ENCODE measurements at places on chromosomes 4 and X.

DNA sequence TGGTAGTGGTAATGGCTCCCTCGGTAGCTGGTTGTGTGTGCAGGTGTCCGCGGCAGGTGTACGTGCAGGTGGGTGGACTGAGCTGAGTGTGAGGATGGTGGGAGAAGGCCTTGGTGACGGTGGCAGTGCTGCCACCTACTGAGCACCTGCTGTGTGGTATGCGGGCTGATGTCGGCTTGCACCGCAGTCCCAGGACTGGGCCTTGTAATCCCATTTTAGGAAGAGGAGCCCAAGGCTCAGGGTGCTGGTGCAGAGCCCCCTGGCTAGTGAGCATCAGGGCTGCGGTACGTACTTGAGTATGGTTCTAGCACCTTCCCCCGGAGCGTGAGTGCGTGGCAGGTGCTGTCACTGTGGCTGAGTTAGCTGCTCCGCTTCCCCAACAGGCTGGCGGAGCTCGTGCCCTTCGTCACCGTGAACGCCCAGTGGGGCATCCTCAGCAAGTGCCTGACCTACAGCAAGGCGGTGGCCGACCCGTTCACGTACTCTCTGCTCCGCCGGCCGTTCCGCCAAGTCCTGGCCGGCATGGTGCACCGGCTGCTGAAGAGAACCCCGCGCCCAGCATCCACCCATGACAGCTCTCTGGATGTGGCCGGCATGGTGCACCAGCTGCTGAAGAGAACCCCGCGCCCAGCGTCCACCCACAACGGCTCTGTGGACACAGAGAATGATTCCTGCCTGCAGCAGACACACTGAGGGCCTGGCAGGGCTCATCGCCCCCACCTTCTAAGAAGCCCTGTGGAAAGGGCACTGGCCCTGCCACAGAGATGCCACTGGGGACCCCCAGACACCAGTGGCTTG, 5.7 kb upstream of the CPZ start:
- no peak for DNase-seq

- peak; percentile 79 for DNase-seq
These were observed 36.3 kb downstream of the IL21 start for GRCh38 chr4:122584519-122584918.

DNA sequence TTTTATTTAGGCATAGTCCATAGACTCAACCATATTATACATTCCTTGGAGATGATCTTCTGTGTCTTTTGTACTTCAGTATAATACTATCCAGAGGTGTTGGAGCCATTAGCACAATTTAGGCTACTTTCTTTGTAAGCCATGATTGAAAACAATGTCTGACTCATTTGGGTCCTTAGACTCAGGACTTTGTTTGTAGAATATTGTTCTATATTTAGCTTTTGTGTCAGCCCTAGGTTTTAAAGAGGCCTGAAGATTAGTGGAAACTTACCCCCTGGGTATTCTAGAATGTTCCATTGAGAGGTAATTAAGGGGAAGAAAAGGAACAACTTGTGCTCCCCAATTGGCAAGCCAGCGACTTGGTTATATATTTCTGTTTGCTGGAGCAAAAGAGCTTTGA, 145.2 kb upstream of the SCML1 start:
- peak; percentile 38 for DNase-seq

- DNase-seq = peak; percentile 60
These were observed 57.3 kb upstream of the TCEAL2 start for GRCh38 chrX:102067966-102068723.

GRCh38 chr4:172898715-172899114, 269.9 kb upstream of the GALNT7 start:
- no peak for DNase-seq
